ENCODE measurements at places on chromosomes 5 and 9.

- no peak for DNase-seq
Measured at GRCh38 chr9:69319324-69320025, 5.5 kb upstream of the ENTREP1 start.

DNA sequence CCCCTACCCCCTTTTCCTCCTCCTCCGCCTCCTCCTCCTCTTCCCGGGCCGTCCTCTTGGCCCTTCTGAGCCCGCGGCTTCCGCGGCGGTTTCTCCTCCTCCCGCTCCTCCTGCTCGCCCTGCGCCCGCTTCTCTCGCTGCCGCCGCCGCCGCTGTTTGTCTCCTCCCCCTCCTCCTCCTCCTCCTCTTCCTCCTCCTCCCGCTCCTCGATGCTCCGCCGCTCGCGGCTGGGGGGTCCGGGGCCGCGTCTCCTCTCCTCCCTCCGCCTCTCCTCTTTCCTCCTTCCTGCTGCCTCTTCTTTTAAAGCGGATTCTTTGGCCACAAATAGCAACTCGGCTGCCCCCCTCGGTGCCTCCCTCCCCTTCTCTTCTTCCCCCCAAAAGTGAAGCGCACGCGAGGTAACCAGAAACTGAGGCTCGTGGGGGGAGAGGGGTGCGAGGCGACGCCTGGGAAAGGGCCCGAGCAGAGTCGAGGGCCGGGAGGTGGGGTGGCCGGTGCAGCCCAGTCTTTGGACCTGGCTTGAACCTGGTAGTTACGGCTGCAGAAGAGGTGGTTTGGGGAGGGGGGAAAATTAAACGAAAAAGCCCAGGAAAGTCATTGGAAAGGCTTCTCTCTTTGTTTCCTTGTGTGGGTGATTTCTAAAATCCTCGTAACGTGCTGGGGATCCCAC, 1058.5 kb upstream of the DMAC1 start:
- DNase-seq = peak; percentile 6

DNA sequence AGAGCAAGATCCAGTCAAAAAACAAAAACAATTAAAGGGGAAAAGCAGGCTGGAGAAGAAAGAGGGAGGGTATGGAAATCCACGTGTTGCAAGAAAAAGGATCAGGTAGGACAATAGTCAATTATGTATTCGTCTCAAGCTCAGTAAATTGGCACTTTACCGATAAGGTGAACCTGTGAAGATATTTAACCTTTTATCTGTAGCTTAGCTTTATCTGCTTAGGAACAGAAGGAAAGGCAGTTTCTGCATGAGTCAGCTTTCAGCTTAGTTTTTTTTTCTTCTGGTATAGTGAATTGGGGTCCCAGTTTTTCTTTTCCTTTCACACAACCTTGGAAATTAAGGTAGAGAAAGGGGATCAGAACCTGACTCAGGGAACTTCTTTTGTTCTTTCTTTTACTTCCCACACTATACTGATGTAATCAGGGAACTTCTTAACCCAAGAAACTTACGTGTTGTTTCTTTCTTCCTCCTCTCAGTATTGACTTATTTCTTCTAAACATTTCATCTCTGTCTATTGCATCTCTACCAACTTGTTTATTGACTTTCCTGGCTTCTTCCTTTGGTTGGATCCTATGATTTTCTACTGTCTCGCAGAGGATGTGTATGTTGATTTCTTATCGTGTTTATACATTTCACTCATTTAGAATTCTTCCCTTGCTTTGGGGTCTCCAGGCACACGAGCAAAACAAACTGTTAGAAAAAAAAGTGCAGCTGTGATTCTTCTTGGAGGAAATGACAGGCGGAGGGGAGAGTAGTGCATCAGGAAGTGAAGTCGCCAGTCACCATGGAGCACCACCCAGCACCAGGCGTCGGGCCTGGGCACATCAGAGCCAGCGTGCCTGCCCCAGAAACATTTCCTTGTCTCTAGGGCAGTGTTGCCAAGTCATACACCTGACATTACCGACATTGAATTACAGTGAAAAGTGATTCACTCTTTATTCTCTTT, 123.0 kb upstream of the LHFPL2 start:
- no peak for DNase-seq

GRCh38 chr9:135613946-135614805, 25.2 kb downstream of the GLT6D1 start:
- no peak for DNase-seq

- DNase-seq = peak; percentile 65
Measured at GRCh38 chr5:66848749-66849641, 252.8 kb downstream of the MAST4 start.

DNA sequence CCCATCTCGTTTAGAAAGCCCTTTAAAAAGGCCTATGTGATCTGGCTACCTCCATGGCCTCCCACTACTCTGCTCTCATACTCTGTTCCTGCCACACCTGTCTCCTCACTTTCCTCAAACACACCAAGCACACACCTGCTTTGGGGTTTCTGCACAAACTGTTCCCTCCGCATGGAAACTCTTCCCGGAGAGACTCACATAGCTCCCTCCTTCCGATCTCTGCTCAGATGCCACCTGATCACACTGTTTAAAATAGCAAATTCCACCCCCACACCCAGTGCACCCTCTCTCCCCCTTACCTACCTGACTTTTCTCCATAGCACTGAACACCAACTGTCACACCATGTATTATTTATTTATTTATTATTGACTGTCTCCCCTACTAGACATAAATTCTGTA, 84.0 kb upstream of the NR4A3 start:
- no peak for DNase-seq

DNA sequence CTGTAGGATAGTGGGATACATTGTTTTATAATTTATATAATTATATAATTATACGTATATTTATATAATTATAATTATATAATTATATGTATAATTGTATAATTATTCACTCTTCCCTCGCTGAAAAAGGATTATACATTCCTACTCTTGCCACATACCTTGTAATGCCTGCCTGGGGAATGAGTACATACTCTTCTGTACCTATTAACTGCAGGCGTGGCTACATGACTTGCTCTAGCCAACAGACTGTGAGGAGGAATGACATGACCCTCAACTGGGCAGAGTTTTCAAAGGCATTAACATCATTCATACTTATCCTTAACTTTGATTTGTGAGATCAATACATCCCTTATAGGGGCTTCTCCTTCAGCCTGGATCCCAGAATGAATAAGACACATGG, 19.1 kb downstream of the ERMP1 start:
- no peak for DNase-seq

- no peak for DNase-seq
Measured at GRCh38 chr5:43336159-43336558, 22.9 kb upstream of the HMGCS1 start.

- DNase-seq = no peak
Measured at GRCh38 chr5:137341831-137342230, 157.3 kb downstream of the SPOCK1 start.

DNA sequence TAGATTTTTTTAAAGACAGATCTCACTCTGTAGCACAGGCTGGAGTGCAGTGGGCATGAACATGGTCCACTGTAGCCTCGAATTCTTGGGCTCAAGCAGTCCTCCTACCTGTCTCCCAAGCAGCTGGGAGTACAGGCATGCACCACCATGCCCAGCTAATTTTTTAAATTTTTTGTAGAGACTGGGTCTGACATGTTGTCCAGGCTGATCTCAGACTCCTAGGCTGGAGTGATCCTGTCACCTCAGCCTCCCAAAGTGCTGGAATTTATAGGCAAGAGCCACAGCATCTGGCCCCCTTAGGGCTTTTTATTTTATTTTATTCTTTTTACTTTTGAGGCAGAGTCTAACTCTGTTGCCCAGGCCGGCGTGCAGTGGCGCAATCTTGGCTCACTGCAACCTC, 56.4 kb downstream of the NSD1 start:
- no peak for DNase-seq

All from AG10803 (cell line).